ENCODE measurements at places on chromosomes 5 and 9.
A peak's percentile ranks its signal among the peaks of the same experiment; 100 is the strongest.

DNA sequence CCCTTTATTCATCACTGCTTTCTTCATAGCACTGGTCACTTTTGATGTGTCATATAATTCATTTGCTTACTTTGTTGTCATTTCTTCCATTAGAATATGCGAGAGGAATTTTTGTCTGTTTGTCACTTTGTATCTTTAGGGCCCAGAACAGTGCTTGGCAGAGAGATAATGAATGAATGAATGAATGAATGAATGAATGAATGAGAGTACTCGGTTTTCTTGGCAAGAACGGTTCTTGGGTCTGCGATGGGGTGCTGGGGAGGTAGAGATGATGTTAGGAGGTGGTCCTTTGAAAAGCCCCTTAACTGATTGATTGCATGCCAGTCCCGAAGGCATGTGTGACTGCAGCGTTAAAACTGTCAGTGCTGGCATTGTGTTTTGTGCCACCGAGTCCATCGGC lies 52.4 kb upstream of the LRRTM2 start:
- no peak for DNase-seq

DNA sequence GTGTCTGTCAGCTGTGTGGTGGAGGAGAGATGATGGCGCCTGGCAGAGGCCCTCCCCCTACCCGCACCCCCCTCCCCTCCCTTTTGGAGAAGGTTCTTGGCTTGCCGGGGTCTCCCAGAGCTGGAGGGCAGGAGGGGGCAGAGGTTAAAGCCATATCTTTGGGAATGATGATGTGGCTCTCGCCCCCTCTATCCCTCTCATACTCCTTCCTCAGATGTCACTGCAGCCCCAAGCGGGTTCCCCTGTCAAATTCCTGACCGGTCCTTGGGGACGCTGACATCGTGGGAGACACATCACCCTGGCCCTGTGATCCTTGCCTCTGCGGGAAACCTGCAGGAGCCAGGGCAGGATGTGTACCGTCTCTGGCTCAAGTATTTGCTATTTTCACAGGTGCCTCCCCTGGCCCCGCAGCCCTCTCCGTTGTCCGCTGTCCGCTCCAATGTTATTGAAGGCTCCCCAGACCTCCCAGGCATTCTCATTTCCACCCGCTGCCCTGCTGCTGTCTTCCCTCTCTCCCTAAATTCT lies 109.5 kb downstream of the FOXD1 start:
- DNase-seq: no peak

DNA sequence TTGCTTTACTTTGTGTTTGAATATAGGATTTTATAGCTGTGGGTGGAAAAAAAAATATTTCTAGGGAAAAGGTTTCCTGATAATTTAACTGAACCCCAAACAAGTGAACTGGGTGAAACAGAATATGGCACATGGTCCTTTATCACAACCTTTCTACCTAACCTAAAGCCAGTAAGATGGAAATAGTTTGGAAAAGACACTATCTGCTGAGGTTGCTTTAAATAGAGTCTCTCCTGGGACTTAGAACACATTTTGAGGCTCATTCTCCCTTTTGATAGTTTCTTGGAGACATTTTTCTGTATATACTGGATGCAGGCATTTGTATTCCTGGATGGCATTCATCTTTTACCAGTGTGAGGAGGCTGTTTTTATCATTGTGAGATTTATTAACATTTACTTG lies 39.4 kb downstream of the BASP1 start:
- DNase-seq: no peak

- peak; percentile 68 for DNase-seq
These were observed 1028.5 kb downstream of the CDH18 start for GRCh38 chr5:18959535-18959934.

GRCh38 chr5:67984546-67984945 lies 231.0 kb upstream of the PIK3R1 start:
- DNase-seq: no peak

DNA sequence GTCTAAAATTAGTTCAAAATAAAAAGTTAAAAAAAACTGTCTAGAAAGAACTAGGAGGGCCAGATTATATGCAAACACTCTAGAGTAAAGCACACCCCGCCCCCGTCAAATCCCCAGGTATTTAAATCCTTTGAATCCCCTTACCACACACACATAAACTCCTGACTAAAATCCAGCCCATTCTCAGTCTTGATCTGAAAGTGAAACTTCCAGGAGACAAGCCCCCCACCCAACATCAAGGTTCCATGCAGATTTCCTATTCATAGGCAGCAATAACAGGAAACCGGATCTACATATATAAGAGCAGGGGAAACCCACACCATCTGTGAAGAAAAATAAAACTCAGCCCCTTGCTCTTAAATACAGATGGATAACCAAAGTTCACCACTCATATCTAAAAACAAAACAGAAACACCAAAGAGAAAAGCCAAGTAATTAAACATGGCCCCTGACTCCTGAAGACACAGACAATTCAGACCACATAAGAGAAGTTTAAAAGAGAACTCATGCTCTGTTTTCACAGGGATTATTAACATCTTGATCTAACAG lies 42.3 kb downstream of the MARCHF3 start:
- DNase-seq: no peak

DNA sequence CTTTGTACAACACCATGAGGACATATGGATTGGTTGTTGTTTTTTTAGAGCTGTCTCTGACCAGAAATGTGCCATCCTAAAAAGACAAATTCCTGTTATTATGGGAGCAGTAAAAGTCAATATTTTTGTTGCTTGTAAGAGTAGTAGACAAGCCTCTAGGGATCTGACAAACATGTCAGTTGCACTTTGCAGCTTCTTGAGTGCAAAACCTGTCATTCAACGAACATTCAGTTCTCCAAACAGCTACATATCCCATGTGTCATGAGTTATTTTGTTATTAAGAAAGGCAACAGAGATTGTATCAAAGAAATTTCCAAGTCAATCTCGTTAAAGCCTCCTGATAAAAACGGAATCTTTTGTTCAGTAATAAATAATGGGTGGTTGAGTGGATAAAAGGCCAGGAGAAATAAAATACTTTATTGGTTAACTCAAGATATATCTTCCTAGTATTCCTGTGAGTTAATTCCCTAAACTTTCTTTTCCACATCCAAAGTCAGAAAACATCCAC lies 18.1 kb downstream of the C5orf58 start:
- no peak for DNase-seq

DNA sequence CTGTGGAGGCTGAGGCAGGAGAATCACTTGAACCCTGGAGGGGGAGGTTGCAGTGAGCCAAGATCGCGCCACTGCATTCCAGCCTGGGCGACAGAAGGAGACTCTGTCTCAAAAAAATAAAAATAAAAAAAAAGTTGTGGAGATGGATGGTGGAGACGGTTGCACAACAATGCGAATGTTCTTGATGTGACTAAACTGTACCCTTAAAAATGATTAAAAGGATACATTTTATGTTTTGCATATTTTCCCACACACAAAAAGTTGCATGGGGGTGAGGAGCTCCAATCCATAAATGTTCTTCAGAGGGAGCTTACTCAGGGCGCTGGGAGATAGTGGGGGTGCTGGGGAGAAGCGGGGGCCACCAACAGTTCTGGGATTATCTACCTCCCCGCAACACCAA lies 43.8 kb upstream of the CDKN2AIPNL start:
- no peak for DNase-seq

- DNase-seq: no peak
These were observed 43.2 kb downstream of the SH3TC2 start for GRCh38 chr5:149019679-149020078.

GRCh38 chr9:126420643-126421564 lies 94.3 kb downstream of the MVB12B start:
- no peak for DNase-seq

DNA sequence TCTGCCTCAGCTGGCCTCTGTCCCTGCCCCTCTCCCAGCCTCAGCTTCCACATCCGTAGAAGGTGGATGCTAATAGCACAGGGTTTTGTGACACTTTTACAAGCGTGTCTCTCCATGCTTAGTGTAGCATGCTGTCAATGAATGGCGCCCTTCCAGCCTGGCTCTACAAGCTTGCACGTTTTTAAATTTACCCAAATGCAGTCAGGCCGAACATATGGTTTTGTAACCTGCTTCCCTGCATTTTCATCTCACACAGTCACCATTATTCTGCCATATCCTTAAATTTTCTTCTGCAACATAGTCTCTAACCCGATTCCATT lies 28.8 kb downstream of the FAM163B start:
- DNase-seq: no peak

- DNase-seq: no peak
These were observed 29.9 kb downstream of the DPYSL3 start for GRCh38 chr5:147479949-147480348.

DNA sequence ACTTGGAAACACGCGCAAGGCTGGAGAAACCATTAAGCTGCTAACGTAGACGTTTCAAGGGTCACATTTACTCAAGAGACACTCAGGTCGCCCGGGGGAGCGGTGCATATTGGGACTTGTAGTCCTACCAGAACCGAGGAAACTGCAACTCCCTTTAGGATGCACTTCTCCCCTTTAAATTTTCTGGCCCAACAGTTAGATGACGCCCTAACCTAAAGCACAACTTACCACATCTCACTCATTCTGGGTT lies 384 bp upstream of the DMXL1 start:
- DNase-seq: no peak

DNA sequence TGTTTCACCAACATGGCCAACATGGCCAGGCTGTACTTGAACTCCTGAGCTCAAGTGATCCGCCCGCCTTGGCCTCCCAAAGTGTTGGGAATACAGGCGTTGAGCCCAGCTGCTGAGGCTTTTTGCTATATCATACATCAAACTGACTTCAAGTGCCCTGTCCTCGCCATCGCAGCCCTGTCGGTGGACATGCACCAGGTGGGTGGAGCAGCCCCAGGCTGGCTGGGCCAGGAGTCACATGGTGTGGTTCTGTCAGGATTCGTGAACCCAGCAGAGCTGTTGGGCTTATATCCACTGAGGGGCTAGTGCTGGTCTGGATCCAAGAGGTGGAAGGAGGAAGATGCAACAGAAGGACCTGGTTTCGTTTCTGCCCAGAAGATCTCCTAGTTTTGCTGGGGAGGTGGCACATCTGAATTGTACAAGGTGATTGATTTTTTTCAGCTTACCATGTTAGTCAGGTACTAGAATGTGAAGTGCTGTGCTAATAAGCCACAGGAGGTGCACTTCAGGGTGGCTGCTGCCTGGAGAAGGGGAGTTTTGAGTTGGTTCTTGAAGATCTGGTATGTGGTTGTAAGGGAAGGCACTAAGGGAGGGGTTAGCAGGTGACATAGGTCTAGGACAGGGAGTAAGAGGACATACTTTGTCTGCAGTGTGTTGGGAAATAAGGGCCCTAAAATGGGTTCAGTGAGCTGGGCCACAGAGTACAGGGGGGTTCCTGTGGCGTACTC lies 16.1 kb downstream of the PCBD2 start:
- no peak for DNase-seq

DNA sequence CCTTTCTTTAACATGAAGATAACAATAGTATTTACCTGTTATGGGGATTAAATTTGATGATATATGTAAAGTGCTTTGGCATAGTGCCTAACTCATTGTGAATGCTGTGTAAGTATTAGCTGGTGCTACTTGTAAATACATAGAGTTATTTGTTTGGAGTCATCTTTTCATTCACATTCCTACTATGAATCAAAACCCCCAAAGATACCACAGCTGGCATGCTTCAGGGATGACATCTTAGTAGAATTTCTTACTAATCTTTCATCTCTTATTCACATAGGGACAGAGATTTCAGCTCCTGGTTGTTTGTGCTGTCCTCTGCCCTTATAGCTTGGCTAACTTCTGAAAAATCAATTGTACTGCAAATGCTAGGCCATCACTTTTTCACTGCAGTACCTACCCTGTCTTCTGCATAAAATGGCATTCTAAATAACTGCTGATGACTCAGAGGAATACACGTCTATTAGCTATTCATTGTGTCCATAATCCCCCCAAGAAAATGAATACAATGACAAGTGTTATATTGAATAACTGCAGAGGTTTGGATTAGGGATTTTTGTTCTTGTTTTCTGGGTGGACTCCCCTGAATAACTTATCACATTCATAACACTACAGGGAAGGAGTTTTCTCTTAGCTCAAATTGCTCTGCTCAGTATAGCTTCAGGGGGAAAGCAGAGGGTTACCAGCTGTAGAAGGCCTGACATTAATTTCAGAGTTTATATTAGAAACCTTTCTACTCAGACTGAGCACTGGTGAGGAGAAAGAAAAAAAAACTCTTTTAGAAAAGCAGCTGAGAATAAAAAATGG lies 192.2 kb upstream of the C9orf72 start:
- no peak for DNase-seq

DNA sequence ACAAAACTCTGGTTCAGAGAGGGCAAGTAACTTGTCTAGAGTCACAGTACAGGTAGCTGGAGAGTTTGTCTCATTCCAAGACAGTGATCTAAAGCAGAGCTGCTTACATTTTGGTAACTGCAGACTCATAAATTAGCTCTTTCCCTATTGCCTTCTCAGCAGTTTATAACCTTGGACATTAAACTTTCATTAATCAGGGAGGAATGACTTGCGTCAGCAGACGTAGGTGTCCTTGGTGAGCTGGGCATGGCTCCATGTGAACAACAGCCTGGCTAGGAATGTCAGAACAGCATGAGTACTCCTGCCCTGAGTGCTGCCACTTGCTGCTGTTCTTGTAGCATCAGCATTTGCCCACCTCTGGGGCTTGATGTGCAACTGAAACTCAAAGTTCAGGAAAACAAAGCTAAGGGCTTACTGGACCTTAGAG lies 2.2 kb upstream of the ALDOB start:
- DNase-seq: no peak

DNA sequence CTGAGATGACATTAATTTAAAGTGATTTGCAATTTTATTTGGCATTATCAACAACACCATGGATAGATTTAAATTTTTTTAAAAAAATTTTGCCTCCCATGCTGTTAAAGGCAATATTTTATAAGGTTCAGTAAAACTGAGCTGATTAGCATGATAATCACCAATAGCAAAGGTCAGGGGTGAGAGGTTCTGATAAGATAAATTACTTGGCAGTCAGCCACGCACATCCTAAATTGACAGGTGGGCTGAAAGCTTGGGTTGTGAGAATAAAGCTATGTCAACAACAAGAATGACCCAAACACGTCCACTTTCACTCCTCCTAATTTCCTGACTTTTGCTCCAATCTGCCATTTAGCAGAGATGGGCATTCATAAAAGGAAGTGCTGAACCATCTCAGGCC lies 127.1 kb downstream of the LHFPL2 start:
- DNase-seq: no peak

DNA sequence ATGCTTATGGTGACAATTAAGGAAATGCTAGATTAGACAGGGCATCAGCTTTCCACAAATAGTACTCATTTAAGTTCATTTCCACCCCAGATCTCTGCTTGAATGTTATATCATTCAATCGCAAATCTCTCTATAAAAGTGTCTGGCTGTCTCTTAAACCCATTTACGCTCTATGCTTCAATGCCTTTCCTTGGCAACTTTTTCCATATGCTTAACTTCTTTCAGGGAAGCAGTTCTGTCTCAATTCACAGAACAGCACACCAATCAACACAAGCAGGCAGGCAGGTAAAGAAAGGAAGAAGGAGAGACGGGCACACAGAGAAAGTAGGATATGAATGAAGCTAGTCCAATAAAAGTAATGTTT lies 243.1 kb downstream of the DENND1A start:
- no peak for DNase-seq

- no peak for DNase-seq
These were observed 65.8 kb upstream of the NFIL3 start for GRCh38 chr9:91489361-91489899.

All from spinal cord (tissue), 10 donors.